ENCODE measurements at places on chromosomes 11 and 22.
A peak's percentile ranks its signal among the peaks of the same experiment; 100 is the strongest.

- DNase-seq = peak; percentile 4
Measured at GRCh38 chr11:113113801-113114704, 152.8 kb downstream of the NCAM1 start.

DNA sequence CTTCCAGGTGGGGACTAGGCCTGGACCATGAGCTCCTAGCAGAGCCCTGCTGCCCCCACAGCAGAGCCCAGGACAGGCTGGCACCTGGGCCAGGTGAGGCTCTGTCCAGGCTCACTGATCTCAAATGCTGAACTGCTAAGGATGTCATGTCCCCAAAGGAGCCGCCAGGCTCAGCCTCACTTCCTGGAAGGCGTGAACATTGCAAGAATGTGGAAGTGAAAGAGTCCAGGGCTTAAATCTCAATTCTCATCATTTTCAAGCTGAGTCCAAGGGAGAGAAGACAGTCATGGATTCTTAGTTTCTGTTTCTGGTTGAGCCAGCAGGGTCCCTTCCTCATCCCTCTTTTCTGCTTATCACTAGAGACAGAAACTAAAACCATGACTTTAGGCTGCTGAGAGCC is 5.0 kb downstream of the ASCL2 start:
- DNase-seq = no peak

DNA sequence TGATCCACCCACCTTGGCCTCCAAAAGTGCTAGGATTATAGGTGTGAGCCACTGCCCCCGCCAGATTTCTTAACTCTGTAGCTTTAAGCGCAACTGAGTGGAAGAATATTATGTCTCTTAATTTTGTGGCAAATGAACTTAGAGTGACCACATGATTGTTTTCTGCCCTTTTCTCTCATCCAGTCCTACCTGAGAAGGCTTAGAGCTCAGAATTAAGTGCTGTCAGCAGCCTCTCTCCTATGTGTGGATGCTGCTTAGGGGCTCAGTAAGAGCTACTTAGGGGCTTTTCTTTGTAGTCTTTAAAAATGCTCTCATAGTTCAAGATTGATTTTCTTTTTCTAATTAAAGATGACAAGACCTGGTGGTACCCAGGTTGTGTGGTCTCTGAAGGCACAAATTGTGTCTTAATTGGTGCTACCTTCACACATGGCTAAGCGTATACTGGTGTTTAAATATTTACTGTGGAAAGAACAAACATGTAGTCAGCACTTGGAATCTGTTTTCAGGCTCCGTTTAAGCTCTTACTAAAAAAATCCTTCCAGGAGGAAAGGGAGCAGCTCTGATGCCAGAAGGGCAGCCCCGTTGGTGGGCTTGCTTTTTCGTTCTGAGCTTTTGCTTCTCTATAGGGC is 59.3 kb downstream of the DEPDC5 start:
- DNase-seq = peak; percentile 70

DNA sequence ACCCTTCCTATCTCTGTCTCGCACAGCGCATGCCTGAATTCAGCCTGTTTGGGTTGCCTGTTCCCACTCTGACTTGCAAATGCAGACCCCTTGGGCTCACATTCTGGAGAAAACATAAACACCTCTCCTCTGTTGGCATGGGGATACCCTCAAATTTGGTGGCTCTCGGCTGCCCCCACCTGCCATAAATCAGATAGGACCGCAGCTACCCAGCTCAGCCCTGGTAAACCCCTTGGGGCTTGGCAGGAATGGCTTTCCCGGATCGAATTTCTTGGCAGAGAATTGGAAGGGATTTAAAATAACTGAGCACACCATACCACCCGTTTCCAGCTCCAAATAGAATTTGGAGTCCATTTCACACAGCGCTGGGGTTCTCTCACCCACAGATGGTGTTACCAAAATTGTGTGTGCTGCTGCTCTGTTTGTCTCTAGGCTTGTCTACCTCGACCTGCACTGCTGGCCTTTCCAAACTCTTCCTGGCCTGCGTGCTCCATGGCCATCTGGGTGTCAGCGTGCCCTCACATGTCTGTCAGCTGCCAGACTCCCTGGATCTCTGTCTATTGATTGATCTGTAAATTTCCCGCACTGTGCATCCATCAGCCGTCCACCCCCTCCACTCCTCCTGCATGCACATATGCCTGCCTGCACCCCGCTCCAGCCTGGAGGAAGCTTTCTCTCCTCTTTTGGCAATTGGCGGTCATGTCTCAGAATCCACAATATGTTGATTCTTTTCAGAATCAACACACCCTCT is 134.0 kb downstream of the NTM start:
- no peak for DNase-seq

- no peak for DNase-seq
Measured at GRCh38 chr11:6319001-6319703, 1.1 kb downstream of the CAVIN3 start.

GRCh38 chr11:64252003-64252872 is 908 bp downstream of the PLCB3 start:
- no peak for DNase-seq

GRCh38 chr11:2475136-2475918 is 30.5 kb downstream of the KCNQ1 start:
- no peak for DNase-seq

- no peak for DNase-seq
Measured at GRCh38 chr11:34926101-34926830, 9.8 kb downstream of the PDHX start.

DNA sequence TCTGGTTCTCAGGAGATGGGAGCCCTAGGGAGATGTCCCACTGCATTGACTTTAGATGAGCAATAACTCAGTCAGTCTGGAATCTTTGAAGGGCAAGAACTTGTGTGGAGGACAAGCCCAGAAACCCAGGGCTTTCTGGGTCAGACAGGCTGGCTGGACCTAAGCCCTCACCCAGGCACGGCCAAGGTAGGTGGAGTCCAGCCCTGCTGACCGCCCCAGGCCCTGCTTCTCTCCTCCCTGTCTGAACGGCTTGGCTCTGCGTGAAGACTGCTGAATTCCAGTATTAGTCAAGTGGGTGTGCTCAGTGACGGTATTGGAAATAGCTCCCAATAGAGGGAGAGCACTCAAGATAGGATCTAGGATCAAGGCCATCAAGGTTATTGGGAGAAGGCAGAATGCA is 6.1 kb downstream of the CXCR5 start:
- DNase-seq = no peak

GRCh38 chr22:50308597-50308935 is 1.1 kb upstream of the PLXNB2 start:
- DNase-seq = no peak

GRCh38 chr11:108729227-108729871 is 64.5 kb downstream of the DDX10 start:
- no peak for DNase-seq

GRCh38 chr11:69394869-69395246 is 86.6 kb upstream of the LINC01488 start:
- DNase-seq = no peak

GRCh38 chr22:48042621-48043395 is 1280.4 kb downstream of the TBC1D22A start:
- DNase-seq = no peak

- DNase-seq = peak; percentile 92
Measured at GRCh38 chr11:93567401-93567895, 24.3 kb upstream of the SMCO4 start.

- no peak for DNase-seq
Measured at GRCh38 chr11:118318581-118319336, 14.2 kb downstream of the CD3E start.

- no peak for DNase-seq
Measured at GRCh38 chr11:30255637-30256036, 24.8 kb downstream of the FSHB start.

DNA sequence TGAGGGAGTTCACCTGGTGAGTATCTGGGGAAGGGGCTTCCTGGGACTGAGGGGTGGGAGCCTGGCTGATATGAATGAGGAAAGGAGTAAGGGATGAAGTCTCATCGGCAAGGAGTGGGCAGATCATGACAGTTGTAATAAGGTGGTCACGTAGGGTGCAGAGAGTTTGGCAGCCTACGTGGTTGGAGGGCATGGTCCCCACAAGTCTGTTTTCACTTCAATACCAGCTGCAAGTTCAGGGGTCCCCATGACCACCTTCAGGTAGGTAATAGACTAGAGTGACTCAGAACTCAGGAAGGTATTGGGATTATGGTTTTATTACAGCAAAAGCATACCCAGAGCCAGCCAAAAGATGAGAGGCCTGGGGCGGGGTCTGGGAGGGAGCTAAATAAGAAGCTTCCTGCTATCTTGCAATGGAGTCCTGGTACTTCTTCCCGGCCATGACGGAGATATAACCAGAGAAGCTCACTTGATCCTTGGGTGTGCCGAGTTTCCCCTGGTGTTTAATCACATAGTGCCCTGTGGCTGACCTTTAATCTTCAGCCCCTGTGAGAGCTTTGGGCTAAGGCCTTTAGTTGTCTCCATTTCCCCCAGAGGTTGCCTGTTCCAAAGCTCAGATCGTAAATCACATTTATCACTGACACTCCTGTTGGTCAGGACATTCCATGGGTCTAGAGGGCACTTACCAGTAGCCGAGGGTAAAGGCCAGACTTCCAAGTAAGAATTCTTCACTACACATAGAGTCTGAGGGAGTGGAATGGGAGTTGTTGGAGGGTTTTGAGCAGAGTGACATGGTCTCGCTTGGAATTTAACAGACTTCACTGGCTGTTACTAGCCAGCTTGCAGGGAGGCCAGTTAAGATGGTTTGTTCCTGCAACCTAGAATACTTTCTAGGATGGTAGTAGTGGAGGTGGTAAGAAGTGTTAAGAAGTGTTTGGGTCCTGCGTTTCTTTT is 9.1 kb downstream of the SLC3A2 start:
- DNase-seq = no peak

GRCh38 chr11:86431258-86431657 is 56.6 kb downstream of the CCDC81 start:
- no peak for DNase-seq

DNA sequence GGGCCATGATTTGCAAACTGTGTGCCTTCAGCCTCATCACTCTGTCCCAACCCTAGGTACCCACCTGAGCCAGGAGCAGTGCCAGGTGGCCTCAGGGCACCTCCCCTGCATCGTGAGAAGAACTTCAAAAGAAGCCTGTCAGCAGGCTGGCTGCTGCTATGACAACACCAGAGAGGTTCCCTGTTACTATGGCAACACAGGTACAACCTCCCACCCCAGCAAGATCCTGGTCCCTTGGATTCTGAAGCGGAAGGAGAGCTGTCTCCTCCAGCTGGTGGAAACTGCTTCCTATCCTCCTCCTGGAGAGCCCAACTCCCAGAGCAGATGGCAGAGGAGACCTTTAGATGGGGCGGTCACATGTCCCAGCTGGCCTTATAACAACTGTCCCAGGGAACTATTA is 2.9 kb downstream of the ZP1 start:
- DNase-seq = no peak

DNA sequence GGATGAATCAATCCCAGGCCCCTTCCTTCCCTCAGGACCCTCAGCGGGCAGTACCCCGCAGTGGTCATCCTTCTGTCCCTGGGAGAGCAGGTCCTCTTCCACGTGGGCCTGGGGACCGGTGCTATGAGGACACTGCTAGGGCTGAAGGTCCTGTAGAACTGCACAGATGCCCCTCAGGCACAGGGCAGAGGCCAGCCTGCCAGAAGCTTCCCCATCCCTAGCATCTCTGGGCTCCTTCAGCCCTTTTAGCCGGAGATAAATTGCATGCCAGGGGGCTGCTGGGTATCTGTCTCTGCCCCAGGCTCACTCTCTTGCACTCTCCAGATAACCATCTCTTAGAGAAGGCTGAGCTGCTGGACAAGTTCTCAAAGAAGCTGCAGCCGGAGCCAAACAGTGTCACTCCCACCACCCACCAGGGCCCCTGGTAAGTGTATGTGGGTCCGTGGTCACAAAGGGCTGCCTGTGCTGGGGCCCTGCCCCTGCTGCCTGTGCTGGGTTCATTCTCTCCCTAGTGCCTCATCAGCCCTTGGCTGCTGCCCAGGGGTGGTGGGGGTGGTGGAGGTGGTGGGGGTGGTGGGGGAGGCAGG is 2.3 kb downstream of the ATG16L2 start:
- DNase-seq = no peak

GRCh38 chr11:117621226-117621625 is 175.8 kb downstream of the DSCAML1 start:
- DNase-seq = no peak

- no peak for DNase-seq
Measured at GRCh38 chr22:42680648-42681047, 31.5 kb upstream of the CYB5R3 start.

DNA sequence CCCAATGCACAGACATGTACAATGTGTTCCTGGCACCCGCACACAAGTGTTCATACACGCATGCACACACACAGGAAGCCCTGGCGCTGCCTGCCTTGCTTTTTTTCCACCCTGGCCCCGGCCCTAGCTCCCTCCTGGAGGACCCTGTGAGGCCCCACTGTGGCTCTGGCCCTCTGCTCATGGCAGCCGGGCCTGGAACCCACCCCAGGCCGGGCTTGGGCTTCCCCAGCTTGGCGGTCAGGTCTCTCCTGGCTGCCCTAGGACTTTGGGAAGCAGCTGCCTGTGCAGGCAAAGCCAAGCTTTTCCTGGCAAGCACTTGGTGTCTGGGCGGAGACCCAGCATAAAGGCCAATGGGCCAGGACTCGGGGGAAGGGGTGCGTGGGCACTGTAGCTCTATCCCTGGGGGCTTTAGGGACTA is 30.5 kb downstream of the CD82 start:
- DNase-seq = no peak

DNA sequence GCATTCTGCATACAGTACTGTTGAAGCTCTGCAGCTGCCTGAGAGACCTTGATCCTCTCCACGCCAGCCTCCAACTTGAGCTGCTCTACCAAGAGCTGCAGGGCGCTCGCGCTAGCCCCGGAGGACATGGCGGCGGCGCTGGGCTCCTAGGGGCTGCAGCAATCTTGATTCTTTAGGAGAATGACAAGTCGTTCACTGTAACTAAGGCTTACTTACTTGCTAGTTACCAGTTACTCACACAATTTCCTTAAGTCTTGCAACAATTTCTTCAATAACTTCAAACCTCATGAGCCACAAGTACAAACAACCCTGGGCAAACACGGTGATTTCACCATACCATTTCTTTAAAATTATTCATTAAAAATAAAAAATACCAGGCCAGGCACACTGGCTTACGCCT is 21.9 kb downstream of the SBF2 start:
- no peak for DNase-seq

GRCh38 chr11:95625164-95625900 is 164.2 kb downstream of the FAM76B start:
- DNase-seq = no peak

GRCh38 chr11:12893787-12894672 is 115.1 kb upstream of the RASSF10 start:
- no peak for DNase-seq

GRCh38 chr11:106014620-106015019 is 7.4 kb downstream of the MSANTD4 start:
- no peak for DNase-seq

DNA sequence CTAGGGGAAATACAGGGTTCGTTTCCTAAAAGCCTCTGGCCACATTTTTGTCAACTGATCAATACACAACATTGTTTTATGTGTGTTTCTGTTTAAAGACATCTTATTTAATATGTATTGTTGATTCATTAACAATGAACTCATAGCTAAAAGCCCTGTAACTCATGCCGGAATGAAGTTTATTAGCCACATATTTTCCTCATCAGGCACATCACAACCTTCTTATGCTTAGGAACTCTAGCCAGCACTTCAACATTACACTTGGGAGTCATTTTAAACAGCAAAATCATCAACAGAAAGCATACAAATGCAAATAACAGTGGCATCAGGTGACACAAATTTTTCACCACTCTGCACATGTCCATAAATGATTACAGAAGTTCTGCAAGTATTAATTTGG is 15.1 kb upstream of the BLID start:
- DNase-seq = no peak

All from LNCaP clone FGC (cell line).